ENCODE measurements at places on chromosomes 4 and X.

- no peak for DNase-seq
Measured at GRCh38 chr4:40055863-40056715, 561 bp upstream of the N4BP2 start.

DNA sequence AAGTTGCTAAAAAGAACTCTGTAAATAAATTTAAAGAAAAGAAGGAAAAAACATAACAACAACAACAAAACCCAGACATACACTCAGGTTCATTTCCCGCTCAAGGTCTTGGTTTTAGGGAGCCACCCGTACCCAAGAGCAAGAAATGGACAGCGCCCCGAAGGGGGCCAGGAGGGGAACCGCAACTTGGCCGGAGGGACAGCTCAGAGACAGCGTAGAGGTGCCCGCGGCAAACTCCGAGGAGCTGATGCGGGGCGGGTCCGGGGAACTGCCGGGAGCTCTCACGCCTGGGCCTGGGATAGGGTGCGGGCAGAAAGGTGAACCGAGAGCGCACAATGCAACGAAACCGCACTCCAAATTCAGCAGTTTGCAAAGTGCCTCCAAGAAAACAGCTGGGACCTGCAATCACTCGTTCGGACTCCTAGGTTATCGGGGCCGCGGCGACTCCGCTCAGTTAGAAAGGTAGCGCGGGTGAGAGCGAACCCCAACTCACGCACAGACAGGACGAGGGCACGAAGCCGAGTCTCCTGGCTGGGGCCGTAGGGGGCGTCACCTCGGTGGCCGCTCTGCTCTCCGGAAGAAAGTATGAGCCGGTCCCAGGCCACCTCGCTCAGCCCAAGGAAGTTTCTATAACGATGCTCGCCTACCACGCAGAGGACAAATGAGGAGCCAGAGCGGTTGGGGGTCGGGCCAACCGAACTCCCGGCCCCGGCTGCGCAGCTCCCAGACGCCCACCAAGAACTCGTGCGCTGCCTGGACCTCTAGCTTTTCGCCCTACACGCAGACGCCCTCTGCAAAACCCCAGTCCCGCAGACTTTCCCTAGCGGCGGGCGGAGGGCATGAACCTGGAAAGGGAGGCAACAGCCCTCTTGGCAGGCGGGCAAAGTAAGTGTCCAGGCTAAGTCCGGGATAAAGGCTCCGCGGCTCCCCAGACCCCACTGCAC lies 1.4 kb downstream of the NDNF start:
- DNase-seq: no peak

- no peak for DNase-seq
Measured at GRCh38 chr4:128220286-128221235, 67.1 kb downstream of the PGRMC2 start.

DNA sequence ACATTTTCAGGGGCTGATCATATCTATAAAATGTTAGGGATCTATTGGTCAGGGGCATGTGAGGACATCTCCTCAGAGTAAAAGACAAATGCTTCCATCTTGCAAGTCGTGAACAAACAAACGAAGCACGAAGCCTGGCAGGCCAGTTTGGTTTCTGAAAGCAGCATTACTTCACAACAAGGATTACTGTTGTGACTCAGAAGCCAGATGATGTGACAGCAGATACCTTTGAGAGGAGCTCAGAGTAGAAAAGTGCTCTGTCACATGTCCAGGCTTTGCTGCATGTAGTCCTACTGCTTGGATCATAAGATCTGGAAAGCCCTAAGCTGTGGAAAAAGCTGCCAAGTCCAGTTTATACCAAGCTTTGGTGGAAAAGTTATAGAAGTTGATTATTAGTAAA lies 1827.2 kb downstream of the ARAP2 start:
- DNase-seq: no peak

DNA sequence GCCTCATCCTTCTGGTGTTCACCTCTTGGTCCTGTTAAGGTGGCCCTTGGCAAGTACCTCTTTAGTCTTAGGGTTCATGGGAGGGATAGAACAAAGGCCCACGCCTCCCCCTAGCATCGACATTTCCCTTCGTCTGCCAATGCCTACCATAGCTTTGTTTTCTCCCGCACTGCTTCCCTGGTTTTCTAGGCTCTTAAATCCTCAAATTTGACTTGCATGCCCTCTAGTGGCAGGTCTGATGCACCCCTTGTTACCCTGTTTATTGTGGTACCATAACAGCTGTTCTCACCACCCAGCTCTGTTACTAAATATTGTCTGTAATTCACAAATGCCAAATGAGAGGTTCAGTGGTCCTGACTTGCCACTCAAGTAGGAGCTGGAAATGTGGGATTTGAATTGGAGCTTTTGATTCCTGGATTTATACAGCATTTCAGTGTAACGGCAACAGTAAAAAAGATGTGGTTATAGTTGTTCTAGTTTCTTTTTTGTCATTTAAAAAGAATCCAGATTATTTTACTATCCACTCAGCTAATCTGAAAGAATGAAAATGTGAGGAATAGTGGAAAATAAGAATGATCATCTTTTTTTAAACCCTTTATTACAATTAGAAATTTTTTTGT lies 100.1 kb downstream of the REPS2 start:
- DNase-seq: no peak

Data from cortex of kidney (tissue), 1 donor.